ENCODE measurements at places on chromosomes 3 and 15.

DNA sequence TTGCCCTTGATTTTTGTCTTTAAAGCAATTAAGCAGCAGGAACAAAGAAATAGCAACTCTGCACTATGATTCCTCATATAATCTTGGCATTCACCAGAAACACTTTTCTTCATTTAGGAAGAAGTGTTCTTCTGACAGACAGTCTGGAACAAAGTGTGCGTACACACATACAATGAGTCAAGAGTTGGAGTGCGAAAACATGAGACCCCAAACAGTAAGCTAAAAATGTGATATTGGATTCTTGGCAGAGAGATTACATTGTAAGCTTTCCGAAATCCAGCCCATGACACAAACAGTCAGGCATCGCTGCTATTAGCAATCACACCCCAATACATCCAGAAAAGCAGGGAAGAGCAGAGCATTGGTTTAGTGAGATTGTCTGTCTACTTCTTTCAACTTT, 306.7 kb upstream of the TBC1D5 start:
- no peak for DNase-seq

- DNase-seq, result no peak
These were observed 21.3 kb upstream of the CACNA2D2 start for GRCh38 chr3:50524746-50525145.

- DNase-seq, result no peak
These were observed 22.1 kb downstream of the PPCDC start for GRCh38 chr15:75045332-75046015.

DNA sequence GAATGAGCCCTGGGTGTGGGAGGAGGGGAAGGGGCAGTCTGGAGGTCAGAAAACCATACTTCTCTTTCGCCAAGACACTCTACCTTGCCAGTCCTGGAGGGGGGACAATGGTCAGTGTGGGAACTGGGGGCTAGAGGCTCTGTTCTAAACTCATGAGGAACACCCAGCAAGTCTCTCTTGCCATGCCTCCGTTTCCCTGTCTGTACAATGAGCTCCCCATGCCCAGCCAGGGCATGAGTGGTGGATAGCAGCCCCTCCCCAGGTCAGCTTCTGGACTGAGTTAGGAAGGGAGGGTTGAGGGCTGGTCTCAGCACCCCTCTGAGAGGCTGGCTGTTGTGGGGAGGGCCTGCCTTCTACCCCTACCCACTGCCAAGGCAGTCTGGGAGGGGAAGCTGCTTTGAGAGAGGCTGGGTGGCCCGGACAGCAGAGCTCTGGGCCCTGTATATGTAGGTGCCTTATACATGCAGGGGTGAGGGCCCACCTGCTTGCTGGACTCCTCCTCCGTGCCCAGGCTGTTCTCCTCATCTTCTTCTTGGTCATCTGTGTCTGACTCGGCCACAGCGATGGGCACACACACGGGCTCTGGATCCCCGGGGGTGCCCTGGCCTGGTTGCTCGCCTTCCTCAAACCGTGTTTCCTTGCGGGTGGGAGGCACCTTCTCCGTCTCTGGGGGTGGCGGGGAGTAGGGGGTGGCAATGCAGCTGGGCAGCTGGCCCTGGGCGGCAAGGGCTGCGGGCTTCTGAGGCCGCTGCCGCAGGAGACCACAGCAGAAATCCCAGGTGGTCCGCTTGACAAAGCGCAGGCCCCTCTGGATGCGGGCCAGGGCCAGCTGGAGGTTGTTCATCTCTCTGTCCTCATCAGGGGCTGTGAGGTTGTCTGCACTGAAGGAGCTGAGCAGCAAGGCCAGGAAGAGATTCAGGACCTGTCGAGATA, 68.8 kb downstream of the SCN5A start:
- no peak for DNase-seq

- DNase-seq, result no peak
These were observed 193.9 kb downstream of the PLOD2 start for GRCh38 chr3:145967043-145967442.
